Esophagus squamous epithelium (tissue), 5 donors: ENCODE measurements at places on chromosomes 5 and 9.

GRCh38 chr5:168073311-168073710 is 218.1 kb upstream of the WWC1 start:
- H3K36me3 ChIP-seq: no peaks in the 10 kb centered on the region
- H3K4me3 ChIP-seq: no peak overlapping the region
- H3K4me1 ChIP-seq: no peaks in the 10 kb centered on the region

DNA sequence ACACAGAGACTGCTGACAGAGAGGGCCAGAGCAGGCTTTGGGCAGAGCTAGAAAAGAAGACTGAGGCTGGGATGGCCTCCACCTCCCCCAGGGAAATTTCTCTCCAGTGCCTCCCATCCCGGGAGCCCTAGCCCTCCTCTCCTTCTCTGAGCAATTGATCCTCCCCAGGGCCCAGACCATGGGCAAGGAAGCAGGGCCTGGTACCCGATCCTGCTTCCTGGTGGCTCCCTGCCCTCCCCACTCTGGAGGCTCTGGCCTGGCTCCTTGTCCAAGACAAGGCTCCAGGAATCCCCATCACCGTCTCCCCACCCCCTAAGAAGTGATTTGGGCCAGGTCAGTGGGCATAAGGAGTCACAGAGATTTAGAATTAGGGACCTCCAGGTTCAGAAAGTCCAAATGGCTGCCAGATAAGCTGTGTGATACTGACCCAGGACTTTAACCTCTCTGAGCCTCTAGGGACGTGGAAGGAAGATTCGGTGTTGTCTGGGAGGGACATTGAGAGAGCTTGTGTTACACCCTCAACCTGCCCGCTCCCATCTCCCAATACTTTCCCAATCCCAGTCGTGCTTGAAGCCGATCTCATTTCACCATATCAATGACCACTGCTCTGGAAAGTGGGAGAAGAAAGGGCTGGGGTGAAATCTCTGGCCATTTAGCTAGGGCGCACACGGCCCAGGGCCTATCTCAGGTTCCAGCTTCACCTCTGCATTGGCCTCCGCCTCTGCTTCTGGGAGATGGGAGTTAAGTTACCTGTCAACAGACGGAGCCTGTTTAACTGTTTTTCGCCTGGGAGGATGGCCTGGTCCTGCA is 25.8 kb upstream of the KIF12 start:
- peaks cover 40% of the 10 kb centered on the region for H3K27me3 ChIP-seq
- no peak for DNase-seq
- no peaks in the 10 kb centered on the region for H3K4me1 ChIP-seq
- no peak overlapping the region for H3K27ac ChIP-seq
- no peak overlapping the region for H3K4me3 ChIP-seq

DNA sequence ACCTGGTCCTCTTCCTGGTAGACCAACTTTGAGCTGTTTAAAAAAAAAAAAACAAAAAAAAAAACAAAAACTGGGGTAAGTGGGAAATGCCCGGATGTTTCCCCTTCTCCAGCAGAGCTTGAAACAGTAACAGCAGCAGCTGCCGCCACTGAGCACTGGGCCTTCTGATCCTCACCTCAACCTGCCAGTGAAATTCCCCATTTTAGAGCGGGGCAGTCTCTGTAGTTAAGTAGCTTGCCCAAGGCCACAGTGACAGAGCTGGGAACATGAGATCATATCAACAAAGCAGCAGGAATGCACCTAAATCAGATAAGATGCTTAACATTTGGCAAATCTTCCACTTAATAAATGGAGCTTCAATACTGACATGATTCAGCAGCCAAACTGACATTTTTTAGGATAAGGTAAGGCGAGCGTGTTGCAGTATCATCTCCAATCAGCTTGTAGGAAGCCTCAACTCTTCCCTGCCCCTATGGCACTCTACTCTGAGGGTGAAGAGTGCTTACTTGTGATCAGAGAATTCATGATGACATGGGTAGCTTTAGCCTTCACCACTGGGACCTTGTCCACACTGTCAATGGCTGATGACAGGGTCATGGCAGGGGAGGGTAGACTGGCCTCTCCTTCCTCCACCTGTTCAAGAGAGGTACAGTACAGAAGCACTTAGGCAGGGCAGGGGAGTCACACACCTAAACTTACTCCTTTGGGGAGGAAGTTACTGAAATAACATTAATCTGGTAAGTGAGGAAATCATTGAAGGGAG is 9.3 kb downstream of the KIAA1191 start:
- H3K27me3 ChIP-seq: no peaks in the 10 kb centered on the region
- H3K36me3 ChIP-seq: peaks cover 100% of the 10 kb centered on the region
- no peaks in the 10 kb centered on the region for H3K4me1 ChIP-seq
- DNase-seq: no peak
- no peak overlapping the region for H3K4me3 ChIP-seq

- peaks cover 8% of the 10 kb centered on the region for H3K27me3 ChIP-seq
- H3K4me1 ChIP-seq: no peaks in the 10 kb centered on the region
- no peak overlapping the region for H3K27ac ChIP-seq
These were observed 35.3 kb upstream of the SLIT3 start for GRCh38 chr5:169336242-169336641.

- H3K27ac ChIP-seq: no peak overlapping the region
- DNase-seq: no peak
- H3K36me3 ChIP-seq: no peaks in the 10 kb centered on the region
- H3K27me3 ChIP-seq: no peaks in the 10 kb centered on the region
- no peak overlapping the region for H3K4me3 ChIP-seq
These were observed 59.5 kb downstream of the LNPEP start for GRCh38 chr5:96995419-96995818.

DNA sequence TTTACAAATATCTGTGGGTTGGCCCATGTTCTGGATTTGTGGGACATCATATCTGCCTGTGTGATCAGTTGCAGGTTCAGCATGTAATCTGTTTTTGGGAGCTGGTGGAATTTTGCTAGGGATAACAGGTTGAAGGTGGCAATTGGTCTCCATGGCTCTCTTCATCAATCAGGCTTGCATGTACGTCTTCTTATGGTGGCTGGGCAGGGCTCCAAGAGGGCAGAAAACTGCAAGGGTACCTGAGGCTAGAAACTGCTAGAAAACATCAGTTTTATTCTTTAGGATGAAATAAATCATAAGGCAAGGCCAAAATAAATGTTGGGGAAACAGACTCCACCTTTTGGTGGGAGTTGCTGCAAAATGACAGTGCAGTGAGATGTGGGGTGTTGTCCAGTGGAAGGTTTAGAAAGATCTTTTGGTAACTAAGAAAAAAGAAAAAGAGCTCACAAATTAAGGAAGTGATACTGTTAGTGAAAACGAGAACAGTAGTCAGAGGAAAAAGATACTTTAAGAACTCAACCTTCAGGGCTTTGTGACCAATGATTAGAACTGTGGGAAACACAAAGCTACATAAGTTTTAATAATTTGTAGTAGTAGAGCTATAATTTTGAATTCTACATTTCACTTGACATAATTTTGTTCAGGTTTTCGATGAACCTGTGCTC is 300.7 kb upstream of the IZUMO3 start:
- no peaks in the 10 kb centered on the region for H3K4me1 ChIP-seq
- DNase-seq: no peak
- no peak overlapping the region for H3K27ac ChIP-seq
- no peaks in the 10 kb centered on the region for H3K27me3 ChIP-seq
- H3K36me3 ChIP-seq: no peaks in the 10 kb centered on the region

DNA sequence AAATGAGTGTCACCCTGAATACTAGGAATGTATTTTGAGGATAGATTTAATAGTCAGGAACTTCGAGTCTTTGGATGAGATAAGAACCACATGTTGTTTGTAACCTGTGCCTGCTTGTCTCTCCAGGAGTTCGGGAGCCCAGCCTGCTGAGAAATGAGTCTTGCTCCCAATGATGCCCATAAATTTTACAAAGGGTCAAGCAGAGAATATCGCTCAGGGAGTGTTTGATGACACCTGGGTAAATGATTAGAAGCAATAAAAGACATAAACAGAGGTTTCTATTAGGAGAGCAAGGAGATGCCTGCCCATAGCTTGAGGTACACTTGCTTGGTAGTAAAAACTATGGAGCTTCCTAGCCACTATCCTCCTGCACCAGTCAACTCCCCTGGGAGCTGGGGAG is 46.9 kb upstream of the KLF4 start:
- no peak for DNase-seq
- H3K27me3 ChIP-seq: no peaks in the 10 kb centered on the region
- no peaks in the 10 kb centered on the region for H3K36me3 ChIP-seq
- no peaks in the 10 kb centered on the region for H3K4me1 ChIP-seq
- no peak overlapping the region for H3K27ac ChIP-seq
- H3K4me3 ChIP-seq: no peak overlapping the region

DNA sequence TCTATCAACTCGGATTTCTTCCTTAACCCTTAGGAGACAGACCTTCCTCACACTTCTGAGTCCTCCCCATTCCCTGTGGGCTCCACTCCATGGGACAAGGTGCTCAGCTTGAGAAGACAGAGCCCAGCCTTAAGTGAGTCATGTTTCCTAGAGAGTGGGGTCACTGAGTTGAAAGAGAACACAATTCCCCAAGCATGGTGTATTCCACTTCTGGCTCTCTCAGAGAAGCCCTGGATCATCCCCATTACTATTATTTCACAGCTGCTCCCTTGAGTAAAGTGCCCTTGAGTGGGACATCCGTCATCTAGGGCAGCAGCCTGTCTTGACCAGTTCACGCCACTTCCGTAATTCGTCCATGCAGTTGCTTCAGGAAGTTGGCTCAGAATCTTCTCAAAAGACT is 604.8 kb downstream of the BNC2 start:
- DNase-seq: no peak
- no peaks in the 10 kb centered on the region for H3K36me3 ChIP-seq
- H3K4me3 ChIP-seq: no peak overlapping the region
- H3K27me3 ChIP-seq: no peaks in the 10 kb centered on the region

- H3K4me1 ChIP-seq: no peaks in the 10 kb centered on the region
- DNase-seq: no peak
- H3K4me3 ChIP-seq: no peak overlapping the region
- no peaks in the 10 kb centered on the region for H3K27me3 ChIP-seq
- no peaks in the 10 kb centered on the region for H3K36me3 ChIP-seq
These were observed 400.8 kb upstream of the PIK3R1 start for GRCh38 chr5:67814569-67815311.
